ENCODE measurements at places on chromosomes 2 and 18. TPM values are rescaled to one million over a fixed set of nuclear protein-coding genes. Genes with fewer than 3 reads are reported as not detected.

The SCN9A gene
- total RNA-seq = 1.8 TPM

The CCDC85A gene
- total RNA-seq = 5.3 TPM

DNA sequence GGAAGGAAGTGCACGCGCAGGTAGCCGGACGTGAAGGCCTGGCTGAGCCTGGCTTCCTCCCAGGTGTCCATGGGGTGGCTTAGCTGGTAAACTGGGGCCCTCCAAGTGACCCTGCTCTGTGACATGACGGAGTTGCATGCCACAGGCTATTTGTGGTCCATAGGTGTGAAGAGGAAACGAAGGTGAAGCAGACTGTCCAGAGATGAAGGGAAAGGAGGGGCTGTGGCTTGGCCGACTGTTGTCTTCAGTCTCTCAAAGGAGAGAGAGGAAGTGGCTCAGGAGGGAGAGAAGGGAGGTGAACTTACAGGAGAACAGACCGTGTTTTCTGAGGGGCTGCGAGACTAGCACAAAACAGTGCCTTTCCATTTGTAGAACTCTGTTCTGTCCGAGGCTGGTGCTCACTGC lies 19.3 kb downstream of the INPP5D start:
- no peak for DNase-seq

GRCh38 chr18:13541621-13542519 lies 184.5 kb downstream of the FAM210A start:
- no peak for DNase-seq

DNA sequence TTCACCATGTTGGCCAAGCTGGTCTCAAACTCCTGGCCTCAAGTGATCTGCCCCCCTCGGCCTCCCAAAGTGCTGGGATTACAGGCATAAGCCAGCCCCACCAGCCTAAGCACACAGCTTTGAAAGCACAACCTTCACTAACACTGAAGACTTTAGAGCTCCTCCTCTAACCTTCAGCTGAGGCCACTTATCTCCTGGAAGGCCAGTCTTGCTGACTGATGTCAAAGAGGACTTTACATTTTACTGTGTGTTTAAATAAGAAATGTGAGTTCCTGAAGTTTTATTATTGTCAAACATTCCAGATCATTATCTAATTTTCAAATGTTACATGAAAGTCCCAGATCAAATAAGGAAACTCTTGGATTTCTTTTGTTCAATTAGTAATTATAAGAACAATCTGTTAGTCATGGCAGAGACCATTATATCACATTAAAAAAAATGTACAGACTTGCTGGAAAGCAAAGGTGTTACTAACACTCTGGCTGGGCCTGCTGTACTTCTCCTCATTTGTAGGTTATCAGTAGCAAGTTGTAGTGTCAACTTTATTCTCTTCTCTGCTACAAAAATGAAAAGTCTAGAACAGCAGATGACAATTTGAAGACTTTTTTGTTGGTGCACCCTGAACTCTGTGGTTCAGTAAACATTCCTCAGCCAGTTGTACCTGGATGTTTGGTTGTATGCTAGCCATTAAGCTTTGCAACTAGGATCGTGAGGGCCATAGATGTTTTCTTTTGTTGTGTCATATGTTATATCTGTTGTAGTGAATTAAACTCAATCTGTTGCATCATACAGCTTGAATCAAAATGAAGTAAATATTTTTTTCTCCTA lies 80.0 kb downstream of the AOX1 start:
- DNase-seq = no peak

All from Right ventricle myocardium inferior (tissue), 1 donor.